Aorta (tissue), 5 donors: ENCODE measurements at places on chromosomes 3 and 15. TPM values are rescaled to one million over a fixed set of nuclear protein-coding genes. Genes with fewer than 3 reads are reported as not detected.

GRCh38 chr3:124886168-124887056, 753 bp downstream of the ITGB5 start:
- no peaks in the 10 kb centered on the region for H3K36me3 ChIP-seq
- peak overlapping the region; percentile 84 for H3K27ac ChIP-seq
- H3K4me1 ChIP-seq: peaks cover 2% of the 10 kb centered on the region
- no peaks in the 10 kb centered on the region for H3K27me3 ChIP-seq
- DNase-seq: peak; percentile 74
- H3K4me3 ChIP-seq: peak overlapping the region; percentile 60

Gene AKAP13
- 267 TPM for total RNA-seq

DNA sequence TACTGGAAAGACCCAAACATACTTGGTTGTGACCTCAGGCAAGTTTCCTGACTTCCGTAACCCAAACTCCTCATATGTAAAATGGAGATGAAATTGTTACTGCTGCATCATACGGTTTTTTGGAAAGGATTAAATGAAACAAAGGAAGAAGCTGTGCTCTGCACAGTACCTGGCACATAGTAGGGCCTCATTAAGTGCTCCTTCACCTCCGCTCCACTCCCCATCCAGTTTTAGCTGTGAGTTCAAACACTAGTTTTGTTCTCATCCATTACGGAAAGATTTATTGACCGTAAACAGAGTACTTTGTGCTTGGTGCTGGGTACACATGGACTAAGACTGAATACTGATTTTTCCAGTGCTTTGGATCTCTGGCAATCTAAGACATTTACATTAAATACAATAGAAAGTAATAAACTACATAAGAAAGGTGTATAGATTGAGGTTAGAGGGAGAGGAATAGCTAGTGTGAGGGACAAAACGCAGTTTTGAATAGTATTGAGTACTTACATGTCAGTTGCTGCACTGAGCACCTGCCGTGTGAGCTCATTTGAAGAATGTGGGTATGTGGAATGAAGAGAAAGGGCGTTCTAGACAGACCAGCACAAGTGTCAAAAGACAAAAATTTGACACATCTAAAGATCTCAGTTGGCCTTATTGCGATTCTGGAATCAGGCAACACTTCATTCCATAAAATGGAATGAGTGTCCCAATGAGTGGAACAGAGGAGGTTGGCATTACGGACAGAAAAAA, 594 bp upstream of the ICE2 start:
- no peak for DNase-seq
- H3K27ac ChIP-seq: peak overlapping the region; percentile 81
- peaks cover 3% of the 10 kb centered on the region for H3K4me1 ChIP-seq
- H3K27me3 ChIP-seq: no peaks in the 10 kb centered on the region
- no peaks in the 10 kb centered on the region for H3K36me3 ChIP-seq

GRCh38 chr3:172040981-172041963, 1.9 kb downstream of the FNDC3B start:
- peak overlapping the region; percentile 96 for H3K4me3 ChIP-seq
- no peaks in the 10 kb centered on the region for H3K36me3 ChIP-seq
- peaks cover 3% of the 10 kb centered on the region for H3K4me1 ChIP-seq

DNA sequence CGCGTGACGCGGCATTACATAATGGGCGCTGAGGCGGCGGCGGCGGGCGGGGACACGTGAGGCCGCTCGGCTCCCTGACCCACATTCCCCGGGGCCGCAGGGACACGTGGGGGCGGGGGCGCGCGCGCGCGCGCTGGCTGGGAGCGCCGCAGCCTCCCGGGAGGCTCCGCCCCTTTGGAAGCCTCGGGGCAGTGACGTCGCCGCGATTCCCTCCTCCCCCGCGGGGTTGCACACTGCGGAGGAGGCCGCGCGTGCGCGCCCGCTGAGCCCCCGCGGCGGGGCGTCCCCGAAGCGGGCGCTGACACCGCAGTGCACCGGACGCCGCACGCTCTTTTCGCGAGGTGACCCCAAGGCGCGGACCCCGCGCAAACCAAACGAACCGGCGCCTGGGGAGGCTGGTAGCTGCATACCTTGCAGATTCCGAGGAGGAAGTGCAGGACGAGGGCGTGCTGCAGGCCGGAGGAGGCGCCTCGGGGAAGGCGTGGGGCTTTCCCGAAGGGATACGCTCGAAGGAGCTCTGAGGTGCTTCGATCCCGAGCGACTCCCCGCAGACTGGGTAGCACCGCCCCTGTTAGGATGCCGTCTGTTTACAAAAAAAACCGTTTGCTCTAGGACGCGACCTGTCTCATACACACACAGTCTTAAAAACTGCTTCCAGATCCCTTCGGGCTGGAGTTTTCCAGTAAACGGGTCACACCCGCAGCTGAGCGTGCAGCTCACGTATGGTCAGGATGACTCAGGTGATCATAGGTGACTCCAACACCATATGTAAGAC, 1.0 kb downstream of the NR1D2 start:
- peak overlapping the region; percentile 30 for H3K4me3 ChIP-seq
- no peaks in the 10 kb centered on the region for H3K36me3 ChIP-seq
- peaks cover 7% of the 10 kb centered on the region for H3K4me1 ChIP-seq
- peak; percentile 99 for DNase-seq
- no peaks in the 10 kb centered on the region for H3K27me3 ChIP-seq

GRCh38 chr3:117537949-117538348, 828.4 kb downstream of the TUSC7 start:
- H3K4me1 ChIP-seq: no peaks in the 10 kb centered on the region
- no peaks in the 10 kb centered on the region for H3K36me3 ChIP-seq
- H3K27me3 ChIP-seq: no peaks in the 10 kb centered on the region
- no peak overlapping the region for H3K4me3 ChIP-seq

Gene CCDC13
- total RNA-seq: 2.5 TPM

Gene CXCR6
- total RNA-seq: 2.8 TPM

Gene CCR2
- 2.8 TPM for total RNA-seq

Gene RPL32
- 1,255 TPM for total RNA-seq

GRCh38 chr15:61871926-61872522, 188.2 kb downstream of the VPS13C start:
- DNase-seq: no peak
- H3K36me3 ChIP-seq: no peaks in the 10 kb centered on the region
- no peaks in the 10 kb centered on the region for H3K4me1 ChIP-seq
- H3K4me3 ChIP-seq: no peak overlapping the region
- H3K27me3 ChIP-seq: no peaks in the 10 kb centered on the region

- H3K27ac ChIP-seq: no peak overlapping the region
- DNase-seq: no peak
- H3K4me3 ChIP-seq: no peak overlapping the region
- no peaks in the 10 kb centered on the region for H3K4me1 ChIP-seq
- H3K27me3 ChIP-seq: no peaks in the 10 kb centered on the region
These were observed 78.3 kb downstream of the NAALADL2 start for GRCh38 chr3:174937478-174937877.

DNA sequence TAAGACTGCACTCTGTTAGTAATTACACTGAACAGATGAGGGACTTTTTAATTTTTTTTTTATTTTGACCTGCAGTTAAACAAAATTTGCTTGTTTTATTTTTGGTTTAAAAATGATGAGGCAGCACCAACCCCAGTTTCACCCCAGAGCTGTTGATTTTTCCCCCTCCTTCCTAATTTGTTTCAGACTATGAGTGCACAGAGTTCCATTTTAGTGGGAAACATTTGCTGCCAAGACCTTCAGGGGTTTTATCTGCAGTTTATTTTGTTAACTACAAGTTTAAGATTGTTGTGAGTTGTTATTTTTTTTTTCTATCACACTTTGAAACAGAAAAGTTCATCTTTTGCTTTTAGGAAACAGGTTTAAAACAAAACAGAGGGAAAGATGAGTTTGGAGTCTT, 455.9 kb upstream of the NR2F2 start:
- DNase-seq: no peak
- no peak overlapping the region for H3K4me3 ChIP-seq
- H3K4me1 ChIP-seq: no peaks in the 10 kb centered on the region
- H3K27me3 ChIP-seq: no peaks in the 10 kb centered on the region
- peak overlapping the region; percentile 57 for H3K27ac ChIP-seq

Gene CPNE9
- not detected for total RNA-seq

DNA sequence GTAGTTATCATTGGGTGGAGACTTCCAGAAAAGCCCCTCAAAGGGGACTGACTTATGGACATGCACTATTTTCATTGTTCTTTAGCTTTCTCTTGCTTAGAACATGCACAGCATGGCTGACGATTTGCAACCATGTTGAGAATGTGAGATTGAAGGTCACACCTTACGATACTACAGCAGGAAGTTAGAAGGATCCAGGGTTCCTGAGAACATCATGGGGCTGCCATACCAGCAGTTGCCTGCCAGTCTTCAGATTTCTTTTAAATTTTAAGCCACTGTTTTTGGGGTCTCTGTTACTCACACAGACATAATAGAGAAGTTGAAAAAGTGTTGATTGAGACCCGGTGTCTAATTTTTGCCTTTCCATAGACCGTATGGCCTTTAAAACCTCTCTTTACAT, 396.5 kb downstream of the MECOM start:
- H3K36me3 ChIP-seq: no peaks in the 10 kb centered on the region
- peaks cover 3% of the 10 kb centered on the region for H3K4me1 ChIP-seq
- no peak overlapping the region for H3K27ac ChIP-seq
- no peak overlapping the region for H3K4me3 ChIP-seq
- H3K27me3 ChIP-seq: no peaks in the 10 kb centered on the region

GRCh38 chr15:67114846-67115585, 49.6 kb downstream of the SMAD3 start:
- H3K4me3 ChIP-seq: no peak overlapping the region
- no peaks in the 10 kb centered on the region for H3K27me3 ChIP-seq
- H3K27ac ChIP-seq: peak overlapping the region; percentile 54
- H3K36me3 ChIP-seq: no peaks in the 10 kb centered on the region
- H3K4me1 ChIP-seq: peaks cover 12% of the 10 kb centered on the region
- DNase-seq: peak; percentile 53

GRCh38 chr15:91950054-91950453, 96.5 kb downstream of the SLCO3A1 start:
- no peaks in the 10 kb centered on the region for H3K27me3 ChIP-seq
- no peaks in the 10 kb centered on the region for H3K4me1 ChIP-seq
- no peaks in the 10 kb centered on the region for H3K36me3 ChIP-seq

DNA sequence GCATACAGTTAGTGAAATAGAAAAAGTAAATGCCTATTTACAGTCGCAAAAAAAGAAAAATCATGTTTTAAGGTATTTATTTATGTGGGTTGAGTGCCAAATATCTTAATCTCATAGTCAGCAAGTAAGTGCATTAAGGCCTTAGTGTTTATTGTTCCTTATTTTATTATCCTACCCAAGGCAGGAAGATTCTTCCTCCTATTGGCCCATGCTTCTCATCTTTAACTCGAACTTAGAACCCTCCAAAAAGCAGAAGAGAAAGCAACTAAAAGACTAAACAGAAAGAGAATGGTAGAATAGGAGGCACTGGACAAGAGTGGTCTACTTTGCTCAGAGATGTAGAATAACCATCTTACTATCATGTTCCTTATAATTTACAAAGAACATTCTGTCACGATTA, 7.5 kb downstream of the RFX7 start:
- H3K27me3 ChIP-seq: no peaks in the 10 kb centered on the region
- H3K27ac ChIP-seq: no peak overlapping the region
- no peak overlapping the region for H3K4me3 ChIP-seq
- no peaks in the 10 kb centered on the region for H3K4me1 ChIP-seq
- H3K36me3 ChIP-seq: no peaks in the 10 kb centered on the region

DNA sequence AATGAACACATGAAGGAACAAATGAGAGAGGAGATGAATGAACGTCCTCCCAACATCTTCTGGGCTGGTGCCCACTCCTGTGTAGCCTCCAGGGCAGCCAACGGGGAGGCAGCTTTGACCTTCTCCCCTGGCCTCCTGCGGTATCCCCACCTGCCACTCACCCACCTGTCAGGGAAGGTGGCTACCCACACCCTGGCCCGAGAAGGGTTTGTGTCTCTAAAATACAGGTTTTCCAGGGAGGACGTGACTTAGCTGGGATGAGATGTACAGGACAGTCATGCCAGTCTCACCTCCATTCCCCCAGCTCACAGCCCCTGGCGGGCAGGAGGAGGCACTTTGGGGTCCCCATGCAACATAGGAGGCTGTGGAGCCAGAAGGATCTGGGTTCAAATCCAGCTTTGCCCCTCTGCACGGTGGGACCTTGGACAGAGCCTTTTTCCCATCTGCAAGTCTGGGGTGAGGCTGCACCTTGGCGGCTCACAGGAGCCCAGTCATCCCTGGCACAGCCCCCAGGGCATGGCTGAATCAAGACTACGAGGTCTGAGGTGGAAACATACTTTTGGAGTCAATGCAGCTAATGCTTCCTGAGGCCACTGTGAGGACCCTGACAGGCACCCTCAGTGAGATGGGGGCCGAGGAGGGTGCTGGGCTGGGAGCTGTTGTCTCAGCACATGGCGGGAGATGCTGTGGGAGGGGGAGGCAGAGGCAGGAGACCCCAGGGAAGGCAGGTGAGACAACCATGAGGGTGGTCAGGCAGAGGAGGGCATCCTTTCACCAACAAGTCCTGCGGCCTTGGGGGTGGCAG, 11.1 kb upstream of the PLXND1 start:
- H3K36me3 ChIP-seq: no peaks in the 10 kb centered on the region
- H3K4me3 ChIP-seq: no peak overlapping the region
- H3K27me3 ChIP-seq: no peaks in the 10 kb centered on the region
- DNase-seq: peak; percentile 42
- no peaks in the 10 kb centered on the region for H3K4me1 ChIP-seq

DNA sequence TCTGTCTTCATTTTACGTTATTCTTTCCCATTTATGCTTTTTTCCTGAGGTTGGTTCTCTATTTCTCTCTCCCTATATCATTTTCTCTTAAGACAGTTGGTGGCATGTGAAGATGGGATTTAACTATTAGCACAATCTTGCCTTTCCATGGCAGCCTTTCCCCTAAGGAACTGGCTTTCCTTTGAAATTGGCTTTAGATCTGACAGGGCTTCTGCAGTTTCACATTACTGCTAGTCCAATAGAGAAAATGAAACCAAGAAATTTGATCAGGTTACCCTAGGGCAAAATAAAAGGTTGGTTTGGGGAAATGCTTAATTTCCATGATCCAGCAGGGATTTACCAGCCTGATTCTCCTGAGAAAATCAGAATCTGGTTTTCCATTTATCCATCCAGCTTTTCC, 22.7 kb upstream of the CHL1 start:
- H3K4me3 ChIP-seq: no peak overlapping the region
- no peak for DNase-seq
- no peak overlapping the region for H3K27ac ChIP-seq
- H3K27me3 ChIP-seq: no peaks in the 10 kb centered on the region
- H3K36me3 ChIP-seq: no peaks in the 10 kb centered on the region
- no peaks in the 10 kb centered on the region for H3K4me1 ChIP-seq

Gene ALG1L2
- 3.6 TPM for total RNA-seq

GRCh38 chr3:141403576-141403975, 35.3 kb downstream of the ZBTB38 start:
- peaks cover 2% of the 10 kb centered on the region for H3K36me3 ChIP-seq
- H3K4me1 ChIP-seq: peaks cover 6% of the 10 kb centered on the region
- H3K27ac ChIP-seq: no peak overlapping the region
- no peak for DNase-seq

- no peaks in the 10 kb centered on the region for H3K4me1 ChIP-seq
- no peak overlapping the region for H3K27ac ChIP-seq
- no peaks in the 10 kb centered on the region for H3K36me3 ChIP-seq
- no peaks in the 10 kb centered on the region for H3K27me3 ChIP-seq
These were observed 301.5 kb downstream of the PYDC2 start for GRCh38 chr3:191762323-191762960.

GRCh38 chr3:160105907-160106584, 117.4 kb downstream of the IL12A start:
- DNase-seq: no peak
- no peak overlapping the region for H3K27ac ChIP-seq
- no peaks in the 10 kb centered on the region for H3K4me1 ChIP-seq
- no peaks in the 10 kb centered on the region for H3K27me3 ChIP-seq
- H3K36me3 ChIP-seq: no peaks in the 10 kb centered on the region

- no peaks in the 10 kb centered on the region for H3K36me3 ChIP-seq
- peaks cover 5% of the 10 kb centered on the region for H3K4me1 ChIP-seq
- peak overlapping the region; percentile 88 for H3K27ac ChIP-seq
- H3K4me3 ChIP-seq: no peak overlapping the region
- DNase-seq: no peak
These were observed 414.9 kb downstream of the RBMS3 start for GRCh38 chr3:29695643-29696198.
